Fibroblast of the aortic adventitia (primary cell): ENCODE measurements at places on chromosomes 6 and 20. TPM values are rescaled to one million over a fixed set of nuclear protein-coding genes. Genes with fewer than 3 reads are reported as not detected.

- DNase-seq: no peak
These were observed 116.5 kb upstream of the ARG1 start for GRCh38 chr6:131456565-131456964.

DNA sequence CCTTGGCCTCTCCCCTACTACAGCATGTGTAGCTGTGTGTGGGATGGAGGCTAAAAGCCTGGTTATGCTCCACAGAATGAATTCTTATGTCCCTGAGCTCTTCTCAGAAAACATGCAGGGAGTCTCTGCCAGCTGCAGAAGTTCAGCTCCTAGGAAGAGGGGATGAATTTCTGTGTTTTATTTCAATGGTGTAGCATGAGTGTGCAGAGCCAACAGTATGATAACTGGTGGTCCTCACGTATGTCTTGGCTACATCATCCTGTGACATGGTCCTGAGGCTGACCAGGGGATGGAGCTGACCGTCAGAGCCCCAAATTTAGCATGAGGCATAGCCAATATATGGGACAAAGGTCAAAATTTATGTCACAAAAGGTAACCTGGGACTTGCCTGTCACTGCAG, 266.1 kb downstream of the ADGB start:
- no peak for DNase-seq

SLC22A1 gene
- 0.09 and 5.8 TPM in 2 replicates for total RNA-seq

DNA sequence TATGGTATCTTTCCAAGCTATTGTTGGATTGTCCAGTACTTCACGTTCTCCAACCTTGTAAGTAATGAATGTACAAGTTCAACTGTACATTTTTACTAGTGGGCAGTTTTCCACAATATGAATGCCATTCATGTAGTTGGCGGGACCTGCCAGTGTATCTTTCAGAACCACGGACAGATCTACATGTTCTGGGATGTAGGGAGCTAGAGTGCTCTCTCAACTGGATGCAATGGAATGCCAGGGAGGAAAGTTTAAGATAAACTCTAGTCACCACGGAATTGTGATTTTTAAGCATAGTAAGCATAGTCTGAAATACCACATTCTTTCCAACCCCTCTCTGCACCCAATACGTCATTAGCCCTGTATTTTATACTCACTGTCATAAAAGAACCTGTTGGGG, 21.5 kb upstream of the HLA-C start:
- DNase-seq: peak; percentile 44

DNA sequence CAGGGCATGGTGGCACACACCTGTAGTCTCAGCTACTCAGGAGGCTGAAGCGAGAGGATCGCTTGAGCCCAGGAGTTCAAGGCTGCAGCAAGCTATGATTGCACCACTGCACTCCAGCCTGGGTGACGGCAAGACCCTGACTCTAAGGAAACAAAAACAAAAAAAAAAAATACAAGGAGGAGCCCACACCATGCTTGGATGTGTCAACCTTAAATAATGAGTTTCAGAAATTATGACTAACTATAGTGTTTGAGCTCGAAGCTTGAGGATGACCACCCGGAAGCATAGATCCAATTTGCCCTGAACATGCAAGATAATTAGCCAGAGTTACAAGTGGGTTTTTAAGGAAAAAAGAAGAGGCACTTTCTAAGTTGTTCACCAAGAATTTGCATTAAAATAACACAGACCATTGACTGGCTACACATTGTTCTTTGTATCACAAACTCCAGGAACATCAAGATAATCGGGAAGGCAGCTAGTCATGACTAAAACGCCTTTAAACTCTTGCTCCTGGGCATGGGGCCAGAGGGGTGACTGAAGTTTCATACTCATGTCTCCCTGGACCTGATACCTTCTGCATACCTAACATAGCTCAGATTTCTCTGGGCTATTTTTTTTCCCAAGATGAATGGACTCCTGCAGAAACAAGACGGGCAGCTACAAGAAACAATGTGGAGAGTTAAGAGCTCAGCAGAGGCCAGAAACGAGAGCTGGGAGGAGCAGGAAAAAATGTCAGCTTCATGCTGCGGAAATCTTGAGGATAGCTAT, 289.6 kb downstream of the PREX1 start:
- peak; percentile 91 for DNase-seq

DNA sequence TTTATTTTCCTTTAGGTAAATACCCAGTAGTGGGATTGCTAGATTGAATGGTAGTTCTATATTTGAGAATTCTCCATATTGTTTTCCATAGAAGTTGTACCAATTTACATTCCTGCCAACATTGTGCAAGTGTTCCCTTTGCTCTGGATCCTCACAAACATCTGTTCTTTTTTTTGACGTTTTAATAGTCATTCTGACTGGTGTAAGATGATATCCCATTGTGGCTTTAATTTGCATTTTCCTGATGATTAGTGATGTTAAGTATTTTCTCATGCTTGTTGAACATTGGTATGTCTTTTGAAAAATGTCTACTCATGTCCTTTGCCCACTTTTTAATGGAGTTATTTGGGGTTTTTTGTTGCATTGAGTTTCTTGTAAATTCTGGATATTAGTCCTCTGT, 85.6 kb downstream of the UBE3D start:
- no peak for DNase-seq

DNA sequence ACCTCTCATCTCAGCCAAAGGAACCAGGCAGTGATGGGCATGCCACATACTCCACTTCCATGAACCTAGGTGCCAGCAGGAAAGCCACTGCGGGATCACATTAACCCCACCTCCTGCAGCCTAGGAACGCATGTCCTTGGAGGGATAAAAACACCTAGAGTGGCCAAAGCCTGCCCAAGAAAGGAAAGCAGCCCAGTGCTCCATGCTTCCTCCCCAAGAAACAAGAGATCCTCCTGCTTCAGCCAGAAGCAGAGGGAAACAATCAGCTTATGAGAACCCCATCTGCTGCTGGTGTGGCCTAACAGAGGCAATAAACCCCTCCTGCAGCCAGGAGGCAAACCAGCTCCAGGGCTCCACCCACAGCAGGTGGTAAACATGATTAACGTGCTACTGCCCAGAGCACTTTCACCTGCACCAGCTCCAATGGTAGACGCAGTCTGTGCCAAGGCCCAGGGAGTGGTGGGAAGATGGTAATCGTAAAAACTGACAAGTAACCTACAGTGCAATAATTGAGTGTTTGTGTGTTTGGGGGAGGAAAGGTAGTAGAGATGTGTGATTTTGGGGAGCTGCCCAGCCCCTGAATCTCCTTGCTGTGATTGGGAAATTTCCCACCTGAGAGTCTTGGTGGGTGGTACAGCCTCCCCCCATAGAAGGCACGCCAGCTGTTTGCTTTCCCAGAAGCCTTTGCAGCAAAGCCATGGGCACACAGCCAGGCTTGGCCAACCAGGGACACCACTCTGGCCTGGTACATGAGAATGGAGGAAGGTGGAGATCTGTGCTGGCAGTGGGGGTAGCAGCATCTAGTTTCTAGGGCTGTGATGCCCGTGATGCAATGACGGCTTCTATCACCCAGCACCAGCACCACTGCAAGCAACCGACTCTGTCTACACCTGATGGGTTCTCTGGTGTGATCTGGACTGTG, 50.6 kb upstream of the TBC1D7 start:
- DNase-seq: no peak

- no peak for DNase-seq
These were observed 128.4 kb upstream of the PLN start for GRCh38 chr6:118419448-118420394.

DNA sequence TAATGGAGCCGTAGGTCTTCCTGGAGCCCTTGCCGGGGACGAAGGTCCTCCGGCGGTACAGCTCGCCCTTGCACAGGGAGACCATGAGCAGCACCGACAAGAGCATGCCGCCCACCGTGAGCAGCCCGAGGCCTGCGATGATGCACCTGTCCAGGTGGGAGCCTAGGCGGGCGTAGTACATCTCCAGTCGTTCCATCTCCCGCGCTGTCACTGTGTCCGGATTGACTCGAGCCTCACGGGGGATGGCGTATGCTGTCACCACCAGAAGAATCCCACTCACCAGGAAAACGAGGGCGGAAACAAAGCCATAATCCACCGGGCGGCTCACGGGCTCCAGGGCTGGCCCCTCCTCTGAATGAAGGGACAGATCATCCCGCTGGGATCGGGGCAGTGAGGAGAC, 3.8 kb downstream of the TMEM74B start:
- no peak for DNase-seq

DNA sequence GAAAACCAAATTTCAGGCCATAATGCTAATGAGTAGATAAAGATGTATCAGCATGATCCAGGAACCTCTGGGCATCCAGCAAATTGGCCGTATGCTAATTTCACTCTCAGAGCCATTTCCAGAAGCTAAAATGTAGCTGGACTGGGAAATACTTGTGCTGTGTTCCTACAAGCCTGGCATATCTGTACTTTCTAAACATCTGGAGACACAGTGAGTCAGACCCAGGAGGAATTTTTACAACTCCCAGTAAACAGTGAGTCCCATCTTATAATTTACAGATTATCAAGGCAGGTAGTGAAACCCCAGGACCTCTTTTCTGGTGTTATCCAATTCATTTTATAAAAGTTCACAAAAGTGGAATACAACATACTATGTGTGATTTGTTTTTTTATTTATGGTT, 683.0 kb upstream of the ADGRB3 start:
- DNase-seq: peak; percentile 41

DNA sequence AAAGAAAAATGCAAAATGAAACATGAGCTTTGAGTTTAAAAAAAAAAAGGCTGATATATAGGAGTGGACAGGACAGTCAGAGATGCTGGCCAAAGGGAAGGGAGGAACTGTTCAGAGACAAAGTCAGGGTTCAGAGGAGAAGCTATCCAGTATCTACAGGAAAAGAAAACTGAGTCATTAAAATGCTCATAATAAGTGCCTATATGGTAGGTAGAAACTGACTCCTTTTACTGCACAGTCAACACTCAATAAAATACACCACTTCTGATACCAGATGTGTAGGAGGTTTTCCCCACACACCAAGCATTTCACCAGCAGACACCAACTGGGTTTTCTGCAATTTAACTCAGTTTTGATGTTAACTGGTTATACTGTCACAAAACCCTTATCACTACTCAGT, 32.9 kb downstream of the FRK start:
- no peak for DNase-seq

HLA-DQB2 gene
- total RNA-seq: not detected in 2 replicates

- no peak for DNase-seq
These were observed 80.3 kb downstream of the HTR1B start for GRCh38 chr6:77383026-77383425.

COL21A1 gene
- 29.0 and 29.5 TPM in 2 replicates for total RNA-seq

TOX2 gene
- total RNA-seq: 0.74 and 5.2 TPM in 2 replicates

GRCh38 chr6:99609905-99610489, 3.4 kb downstream of the PRDM13 start:
- no peak for DNase-seq

- peak; percentile 0 for DNase-seq
These were observed 42.5 kb downstream of the HMGCLL1 start for GRCh38 chr6:55536391-55536956.

GRCh38 chr20:34532320-34532719, 16.1 kb downstream of the DYNLRB1 start:
- no peak for DNase-seq

DNA sequence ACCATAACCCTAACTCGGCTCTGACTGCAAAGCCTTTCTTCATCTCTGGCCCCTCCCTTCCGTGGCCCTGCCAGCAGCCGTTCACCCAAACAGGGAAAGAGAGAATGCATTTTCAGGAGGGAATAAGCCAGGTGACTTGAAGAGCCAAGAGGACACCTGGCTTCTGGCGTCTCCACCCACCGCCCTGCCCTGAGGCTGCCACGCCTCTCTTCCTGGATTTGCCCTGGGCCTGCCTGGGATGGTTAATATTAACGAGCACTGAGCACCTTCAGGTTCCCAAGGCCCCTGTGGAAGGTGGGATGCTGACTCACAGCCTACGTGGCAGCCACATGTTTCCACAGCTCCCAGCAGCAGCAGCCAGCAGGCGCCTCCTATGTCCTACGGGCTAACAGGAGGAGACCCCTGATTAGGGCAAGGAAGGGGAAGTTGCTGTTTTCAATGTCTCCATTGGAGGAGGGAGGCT, 138.0 kb upstream of the RREB1 start:
- DNase-seq: no peak

MYBL2 gene
- total RNA-seq: 1.6 and 17.8 TPM in 2 replicates
